Activated T-cell treated with anti-CD3 and anti-CD28 coated beads, Interleukin-2, amount 50 U/mL, for 72 hours (primary cell): ENCODE measurements at places on chromosomes 1 and 21.

DNA sequence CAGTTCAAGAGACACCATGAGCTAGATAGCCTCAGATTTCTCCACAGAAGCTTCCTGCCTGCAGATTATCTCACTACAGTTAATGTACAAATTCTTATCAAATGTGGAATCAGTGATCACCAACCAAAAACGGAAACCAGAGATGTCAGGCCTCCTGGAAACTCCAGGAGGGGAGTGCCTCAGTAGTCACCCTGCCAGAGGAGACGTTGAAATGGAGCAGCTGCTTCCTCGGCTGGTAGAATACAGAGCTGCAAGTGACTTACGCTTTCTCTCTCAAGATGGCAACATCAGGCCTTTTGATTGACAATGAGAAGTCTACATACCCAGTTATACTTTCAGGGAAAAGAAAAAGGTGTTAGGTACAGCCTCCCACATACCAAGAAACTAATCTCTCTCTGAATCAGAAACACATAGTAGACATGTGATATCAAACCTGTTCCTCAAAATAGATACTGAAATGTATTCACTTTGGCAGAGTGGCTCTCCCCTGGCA, 52.2 kb downstream of the ACP6 start:
- peak; percentile 33 for DNase-seq
- H3K36me3 ChIP-seq = peaks cover 10% of the 10 kb centered on the region
- H3K4me3 ChIP-seq = peak overlapping the region; percentile 29
- peak overlapping the region; percentile 78 for H3K27ac ChIP-seq
- H3K27me3 ChIP-seq = no peaks in the 10 kb centered on the region
- H3K4me1 ChIP-seq = peaks cover 28% of the 10 kb centered on the region

DNA sequence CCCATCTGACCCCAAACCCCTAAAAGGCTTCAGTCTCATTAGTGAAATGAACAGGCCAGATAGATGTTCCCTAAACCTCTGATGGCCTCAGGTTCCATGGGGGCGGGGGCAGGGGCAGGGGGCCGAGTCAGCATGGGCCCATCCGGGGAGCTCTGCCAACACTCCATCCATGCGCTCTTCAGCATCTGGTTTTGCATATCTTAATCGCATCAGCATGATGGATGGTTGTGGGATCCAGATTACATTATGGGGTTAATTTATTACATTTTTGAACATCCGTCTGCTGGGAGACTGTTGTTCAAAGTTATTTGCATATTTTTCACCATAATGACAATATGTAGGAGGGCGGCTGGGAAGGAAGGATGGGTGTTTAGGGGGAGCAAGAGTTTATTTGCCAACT, 3.1 kb upstream of the MAD2L2 start:
- no peak overlapping the region for H3K27ac ChIP-seq
- DNase-seq = no peak
- peaks cover 14% of the 10 kb centered on the region for H3K27me3 ChIP-seq
- no peaks in the 10 kb centered on the region for H3K36me3 ChIP-seq

DNA sequence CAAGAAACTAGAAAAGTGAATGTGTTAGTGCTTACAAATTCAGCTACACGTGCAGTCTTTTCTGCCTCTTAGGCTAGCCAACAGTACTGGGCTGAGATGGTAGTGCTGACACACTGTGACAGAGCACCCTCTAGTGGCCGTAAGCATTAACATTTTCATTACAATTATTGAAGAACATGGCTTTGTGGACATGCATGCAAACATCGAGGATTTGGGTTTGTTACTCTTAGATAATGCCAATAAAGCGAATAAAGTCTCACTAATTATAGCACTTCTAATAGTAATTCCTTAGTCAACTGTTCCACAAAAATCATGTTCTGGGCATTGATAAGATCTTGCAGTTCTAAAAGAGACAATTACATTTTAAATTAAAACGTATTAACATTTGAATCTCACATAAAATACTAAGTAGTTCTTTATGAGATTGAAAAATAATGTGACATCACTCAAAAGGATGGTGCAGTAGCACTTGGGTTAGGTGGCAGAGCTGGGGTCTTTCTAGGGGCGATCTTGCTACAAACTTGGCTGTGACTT, 47.1 kb downstream of the MYSM1 start:
- DNase-seq = peak; percentile 62
- peak overlapping the region; percentile 57 for H3K27ac ChIP-seq
- H3K4me3 ChIP-seq = no peak overlapping the region
- no peaks in the 10 kb centered on the region for H3K27me3 ChIP-seq
- H3K4me1 ChIP-seq = peaks cover 25% of the 10 kb centered on the region

GRCh38 chr1:18297896-18298648, 182.7 kb upstream of the KLHDC7A start:
- H3K27me3 ChIP-seq = peaks cover 29% of the 10 kb centered on the region
- no peaks in the 10 kb centered on the region for H3K36me3 ChIP-seq
- no peak for DNase-seq
- H3K27ac ChIP-seq = no peak overlapping the region
- H3K4me3 ChIP-seq = no peak overlapping the region

GRCh38 chr1:8937701-8938100, 8.0 kb upstream of the CA6 start:
- H3K4me1 ChIP-seq = peaks cover 54% of the 10 kb centered on the region
- peaks cover 2% of the 10 kb centered on the region for H3K36me3 ChIP-seq
- no peak for DNase-seq
- H3K27me3 ChIP-seq = no peaks in the 10 kb centered on the region
- H3K4me3 ChIP-seq = peak overlapping the region; percentile 34

DNA sequence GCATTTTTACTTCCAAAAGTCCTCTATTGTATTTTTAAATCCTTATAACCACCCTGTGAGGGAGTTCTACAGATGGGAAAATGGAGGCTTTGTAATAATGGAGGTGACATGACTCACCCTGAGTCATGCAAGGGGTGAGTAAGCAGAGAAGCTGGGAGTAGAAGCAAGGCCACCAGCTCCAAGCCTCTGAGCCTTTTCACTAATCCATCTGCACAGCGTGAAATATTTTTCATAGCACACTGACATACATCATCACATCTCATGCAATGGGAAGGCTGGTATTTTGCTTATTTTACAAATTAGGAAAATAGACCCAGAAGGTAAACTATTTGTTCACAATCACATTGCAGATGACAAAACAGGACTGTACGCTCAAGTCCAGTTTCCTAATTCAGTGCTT, 96.9 kb downstream of the KCNH1 start:
- H3K4me1 ChIP-seq = no peaks in the 10 kb centered on the region
- no peak overlapping the region for H3K27ac ChIP-seq
- DNase-seq = peak; percentile 4
- H3K27me3 ChIP-seq = peaks cover 7% of the 10 kb centered on the region
- H3K36me3 ChIP-seq = no peaks in the 10 kb centered on the region

DNA sequence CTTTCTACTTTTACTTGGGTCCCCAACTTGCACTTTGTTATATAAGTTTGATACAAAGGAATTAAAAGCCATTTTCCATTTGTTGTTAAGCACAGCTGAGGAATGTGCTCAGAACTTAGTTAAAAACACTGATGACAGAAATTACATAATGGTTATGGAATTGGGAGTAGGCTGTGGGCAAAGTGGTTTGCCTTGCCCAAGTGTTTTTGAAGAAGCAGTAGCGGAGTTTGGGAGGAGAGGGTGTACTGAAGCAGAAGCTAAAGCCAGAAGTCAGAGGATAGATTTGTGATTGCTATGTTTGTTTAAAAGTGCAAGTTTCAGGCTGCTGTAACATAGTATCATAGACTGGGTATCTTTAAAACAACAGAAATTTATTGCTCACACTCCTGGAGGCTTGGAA, 391.8 kb downstream of the DUSP10 start:
- H3K27ac ChIP-seq = no peak overlapping the region
- DNase-seq = no peak
- H3K27me3 ChIP-seq = peaks cover 8% of the 10 kb centered on the region

DNA sequence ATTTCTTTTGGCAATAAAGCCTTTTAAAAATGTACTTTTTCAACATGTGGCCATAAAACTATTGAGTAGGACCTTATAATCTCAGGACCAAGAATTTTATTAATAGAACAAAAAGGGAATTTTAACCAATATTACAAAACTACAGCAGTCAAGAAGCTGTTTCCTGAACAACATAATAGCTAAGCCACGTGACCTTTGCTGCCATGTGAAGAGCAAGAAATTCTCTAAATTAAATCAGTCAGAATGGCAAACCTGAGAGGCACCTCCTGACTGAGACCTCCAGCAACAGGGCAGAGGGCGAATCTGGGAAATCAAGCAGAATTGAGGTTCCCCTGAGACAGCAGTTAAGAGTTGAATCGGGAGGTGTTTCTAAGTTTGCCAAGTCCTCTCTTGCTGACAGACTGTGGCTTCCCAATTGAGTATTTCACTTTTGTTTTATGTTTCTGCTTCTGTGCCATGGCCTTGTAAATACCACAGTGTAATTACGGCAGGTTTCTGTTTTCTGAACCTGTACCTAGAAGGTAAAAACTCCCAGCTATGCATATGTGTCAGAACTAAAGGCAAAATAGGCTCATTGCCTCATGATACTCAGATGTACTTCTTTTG, 358.4 kb downstream of the NTNG1 start:
- peaks cover 14% of the 10 kb centered on the region for H3K27me3 ChIP-seq
- no peaks in the 10 kb centered on the region for H3K36me3 ChIP-seq
- H3K4me1 ChIP-seq = peaks cover 7% of the 10 kb centered on the region
- no peak overlapping the region for H3K4me3 ChIP-seq
- no peak overlapping the region for H3K27ac ChIP-seq

DNA sequence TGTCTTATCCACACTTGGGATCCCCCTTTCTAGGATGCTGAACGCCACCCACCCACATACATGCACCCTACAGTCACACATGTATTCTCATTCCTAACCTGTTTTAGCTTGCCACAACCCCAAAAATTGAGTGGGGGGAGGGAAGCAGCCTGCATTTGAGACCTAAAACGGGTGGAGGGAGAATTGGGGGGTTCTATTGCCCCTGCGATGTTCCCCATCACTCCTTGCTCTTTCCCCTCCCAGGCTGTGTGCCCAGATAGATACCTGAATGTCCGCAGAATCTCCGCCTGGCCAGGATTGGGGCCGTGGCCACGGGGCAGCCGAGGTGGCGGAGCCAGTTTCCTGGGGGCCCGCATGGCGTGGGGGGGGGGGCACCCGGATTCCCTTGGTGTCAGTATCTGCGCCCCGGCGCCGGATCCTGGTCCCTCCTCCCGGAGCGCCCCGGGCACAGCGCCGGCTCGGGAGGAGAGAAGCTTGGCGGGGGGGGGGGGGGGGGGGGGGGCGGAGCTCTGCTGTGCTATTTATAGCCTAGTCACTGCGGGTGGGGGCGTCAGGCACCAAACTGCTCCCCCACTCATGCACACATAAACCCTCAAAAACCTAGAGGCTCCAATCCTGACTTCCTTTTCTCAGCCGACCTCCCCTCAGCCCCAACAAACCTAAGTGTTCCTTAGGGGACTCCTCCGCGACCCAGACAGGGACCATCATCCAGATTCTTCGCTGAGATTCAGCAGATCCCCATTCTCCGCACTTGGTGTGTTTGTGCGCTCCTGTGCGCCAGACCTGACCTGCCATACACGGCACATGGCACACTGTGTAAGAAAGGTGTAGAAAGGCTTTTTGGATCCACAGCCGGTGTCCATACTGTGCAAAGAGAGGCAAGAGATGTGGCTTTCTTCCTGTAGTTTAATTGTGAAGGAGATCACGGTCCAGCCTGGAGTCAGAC, 1.9 kb downstream of the ANKRD34A start:
- DNase-seq = peak; percentile 31
- peaks cover 58% of the 10 kb centered on the region for H3K4me1 ChIP-seq
- H3K4me3 ChIP-seq = peak overlapping the region; percentile 94
- H3K27ac ChIP-seq = peak overlapping the region; percentile 94

- H3K4me3 ChIP-seq = no peak overlapping the region
- no peaks in the 10 kb centered on the region for H3K36me3 ChIP-seq
- no peaks in the 10 kb centered on the region for H3K27me3 ChIP-seq
- no peaks in the 10 kb centered on the region for H3K4me1 ChIP-seq
- DNase-seq = no peak
These were observed 6.0 kb downstream of the TEX35 start for GRCh38 chr1:178518894-178519293.
